Stimulated activated CD4-positive, alpha-beta T cell treated with anti-CD3 and anti-CD28 coated beads, Interleukin-2, amount 100 ng/mL, for 24 hours (primary cell): ENCODE measurements at places on chromosomes 3 and 15.

DNA sequence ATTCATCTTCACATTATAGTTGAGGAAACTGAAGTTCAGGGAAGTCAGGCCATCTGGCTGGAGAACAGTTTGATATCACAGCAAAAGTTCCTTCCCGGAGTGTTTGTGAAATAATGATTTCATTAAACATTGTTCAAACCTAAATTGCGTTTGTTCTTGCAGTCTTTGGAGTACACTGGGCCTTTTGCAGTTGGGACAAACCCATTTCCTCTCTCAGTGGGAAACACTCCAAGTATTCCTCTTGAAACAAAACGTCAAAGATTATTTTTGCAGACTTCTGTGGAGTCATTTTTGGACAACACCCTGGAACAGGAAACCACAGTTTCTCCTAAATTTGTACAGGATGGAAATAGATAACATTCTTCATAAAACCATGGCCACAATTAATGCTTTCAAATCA is 287.5 kb downstream of the PTPRG start:
- DNase-seq = no peak

- DNase-seq = peak; percentile 48
These were observed 6.1 kb downstream of the TRMT10C start for GRCh38 chr3:101567528-101568317.

GRCh38 chr3:171374260-171374659 is 85.9 kb downstream of the TNIK start:
- DNase-seq = no peak

DNA sequence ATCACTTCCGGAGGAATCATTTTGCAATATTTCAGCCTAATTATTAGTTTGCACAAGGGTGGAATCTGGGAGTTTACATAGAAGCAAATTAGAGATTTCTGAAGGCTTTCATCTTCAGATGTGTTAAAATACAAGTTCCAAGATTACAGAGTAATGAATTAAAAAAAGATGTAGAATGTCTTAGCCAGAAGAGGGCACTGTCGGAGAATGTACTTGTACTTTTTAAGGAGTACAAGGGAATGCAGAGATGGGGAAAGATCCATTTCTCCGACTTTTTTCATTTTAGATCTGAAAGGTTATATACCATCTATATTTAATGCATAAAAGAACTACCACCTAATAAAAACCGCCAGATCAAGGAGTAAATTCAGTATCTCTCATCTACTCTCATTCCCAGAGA is 43.1 kb upstream of the WDR5B start:
- no peak for DNase-seq

DNA sequence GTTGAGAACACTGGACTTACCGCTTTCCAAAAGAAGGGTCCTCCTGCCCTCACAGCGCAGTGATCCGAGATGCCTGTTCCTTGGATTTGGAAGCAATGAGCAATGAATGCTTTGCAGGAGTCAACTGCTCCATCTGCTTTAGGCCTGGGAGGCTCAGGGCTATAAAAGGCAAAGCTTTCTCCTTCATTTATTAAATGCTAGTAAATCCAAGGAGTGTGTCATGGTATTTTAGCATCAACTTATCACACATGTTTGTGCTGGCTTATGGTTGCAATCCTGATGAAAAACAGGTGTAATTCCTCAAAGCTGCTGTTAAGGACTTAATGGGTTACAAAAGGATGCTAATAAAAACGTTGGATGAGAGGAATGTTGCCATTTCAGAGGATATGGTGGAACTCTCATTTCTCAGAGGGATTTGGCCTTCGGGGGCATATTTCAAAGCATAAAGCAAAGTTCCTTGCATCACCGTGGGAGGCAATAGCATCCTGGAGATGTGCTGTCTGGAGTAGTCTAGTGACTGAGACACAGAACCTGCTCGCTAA is 158.5 kb upstream of the TPM1 start:
- no peak for DNase-seq
